Esophagus mucosa (tissue), 1 donor: ENCODE measurements at places on chromosomes 1 and 21. TPM values are rescaled to one million over a fixed set of nuclear protein-coding genes. Genes with fewer than 3 reads are reported as not detected.

Gene VCAM1
- 1.0 TPM for total RNA-seq

Gene ANGPTL3
- total RNA-seq: not detected

Gene PDPN
- 19.9 TPM for total RNA-seq

Gene CFHR2
- total RNA-seq: not detected

Gene LIN9
- 3.4 TPM for total RNA-seq

Gene S100A16
- 1,290 TPM for total RNA-seq

Gene COL9A2
- 0.64 TPM for total RNA-seq

Gene AMY1C
- not detected for total RNA-seq

Gene NPPB
- total RNA-seq: not detected

Gene FAM163A
- not detected for total RNA-seq

Gene C1orf94
- total RNA-seq: not detected

Gene CCDC181
- total RNA-seq: not detected
